ENCODE measurements at places on chromosomes 6 and 20. TPM values are rescaled to one million over a fixed set of nuclear protein-coding genes. Genes with fewer than 3 reads are reported as not detected.

- H3K4me3 ChIP-seq, result no peak overlapping the region
- H3K27ac ChIP-seq, result no peak overlapping the region
- H3K4me1 ChIP-seq, result no peaks in the 10 kb centered on the region
- no peak for DNase-seq
- no peaks in the 10 kb centered on the region for H3K36me3 ChIP-seq
- H3K27me3 ChIP-seq, result no peaks in the 10 kb centered on the region
Observed at GRCh38 chr6:88135578-88136114, 30.5 kb downstream of the CNR1 start.

- H3K27me3 ChIP-seq, result no peaks in the 10 kb centered on the region
- no peak overlapping the region for H3K27ac ChIP-seq
- no peaks in the 10 kb centered on the region for H3K36me3 ChIP-seq
- no peaks in the 10 kb centered on the region for H3K4me1 ChIP-seq
- no peak for DNase-seq
- H3K4me3 ChIP-seq, result no peak overlapping the region
Observed at GRCh38 chr6:12048609-12049008, 36.5 kb downstream of the HIVEP1 start.

- no peak for DNase-seq
- H3K36me3 ChIP-seq, result no peaks in the 10 kb centered on the region
- H3K27ac ChIP-seq, result no peak overlapping the region
- no peaks in the 10 kb centered on the region for H3K4me1 ChIP-seq
- H3K4me3 ChIP-seq, result no peak overlapping the region
Observed at GRCh38 chr6:151869787-151870186, 62.3 kb downstream of the ESR1 start.

The NRN1 gene
- 7.8 TPM for total RNA-seq

The EPPIN gene
- 4.2 TPM for total RNA-seq

DNA sequence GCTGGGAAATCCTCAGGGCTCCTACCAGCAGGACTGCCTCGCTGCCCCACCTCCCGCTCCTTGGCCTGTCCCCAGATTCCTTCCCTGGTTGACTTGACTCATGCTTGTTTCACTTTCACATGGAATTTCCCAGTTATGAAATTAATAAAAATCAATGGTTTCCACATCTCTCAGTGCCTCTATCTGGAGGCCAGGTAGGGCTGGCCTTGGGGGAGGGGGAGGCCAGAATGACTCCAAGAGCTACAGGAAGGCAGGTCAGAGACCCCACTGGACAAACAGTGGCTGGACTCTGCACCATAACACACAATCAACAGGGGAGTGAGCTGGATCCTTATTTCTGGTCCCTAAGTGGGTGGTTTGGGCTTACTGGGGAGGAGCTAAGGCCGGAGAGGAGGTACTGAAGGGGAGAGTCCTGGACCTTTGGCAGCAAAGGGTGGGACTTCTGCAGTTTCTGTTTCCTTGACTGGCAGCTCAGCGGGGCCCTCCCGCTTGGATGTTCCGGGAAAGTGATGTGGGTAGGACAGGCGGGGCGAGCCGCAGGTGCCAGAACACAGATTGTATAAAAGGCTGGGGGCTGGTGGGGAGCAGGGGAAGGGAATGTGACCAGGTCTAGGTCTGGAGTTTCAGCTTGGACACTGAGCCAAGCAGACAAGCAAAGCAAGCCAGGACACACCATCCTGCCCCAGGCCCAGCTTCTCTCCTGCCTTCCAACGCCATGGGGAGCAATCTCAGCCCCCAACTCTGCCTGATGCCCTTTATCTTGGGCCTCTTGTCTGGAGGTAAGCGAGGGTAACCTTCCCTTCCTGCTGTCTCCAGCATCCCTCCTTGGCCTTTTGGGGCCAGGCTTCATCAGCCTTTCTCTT, at the start of gene CFB:
CFB (plus strand) TSS at position 589 of the 863 bp plus-strand sequence; CDS start at position 716, 127 bp downstream.
- no peaks in the 10 kb centered on the region for H3K4me1 ChIP-seq
- H3K27ac ChIP-seq, result peak within 1 kb of the TSS; percentile 87
- DNase-seq, result peak; percentile 70
- H3K36me3 ChIP-seq, result no peaks in the 10 kb centered on the region
- no peaks in the 10 kb centered on the region for H3K27me3 ChIP-seq
- H3K4me3 ChIP-seq, result no peak within 1 kb of the TSS

DNA sequence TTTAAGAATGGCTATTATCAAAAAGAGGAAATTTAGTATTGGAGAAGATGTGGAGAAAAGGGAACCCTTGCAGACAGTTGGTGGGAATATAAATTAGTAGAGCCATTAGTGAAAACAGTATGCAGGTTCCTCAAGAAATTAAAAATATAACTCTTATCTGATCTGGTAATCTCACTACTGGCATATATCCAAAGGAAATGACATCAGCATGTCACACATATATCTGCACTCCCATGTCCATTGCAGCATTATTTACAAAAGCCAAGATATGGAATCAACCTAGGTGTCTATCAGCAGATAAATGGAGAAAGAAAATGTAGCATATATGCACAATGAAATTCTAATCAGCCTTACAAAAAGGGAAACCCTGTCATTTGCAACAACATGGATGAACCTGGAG, 2.6 kb downstream of the SIRPG start:
- no peak for DNase-seq
- no peaks in the 10 kb centered on the region for H3K4me1 ChIP-seq
- no peak overlapping the region for H3K27ac ChIP-seq

DNA sequence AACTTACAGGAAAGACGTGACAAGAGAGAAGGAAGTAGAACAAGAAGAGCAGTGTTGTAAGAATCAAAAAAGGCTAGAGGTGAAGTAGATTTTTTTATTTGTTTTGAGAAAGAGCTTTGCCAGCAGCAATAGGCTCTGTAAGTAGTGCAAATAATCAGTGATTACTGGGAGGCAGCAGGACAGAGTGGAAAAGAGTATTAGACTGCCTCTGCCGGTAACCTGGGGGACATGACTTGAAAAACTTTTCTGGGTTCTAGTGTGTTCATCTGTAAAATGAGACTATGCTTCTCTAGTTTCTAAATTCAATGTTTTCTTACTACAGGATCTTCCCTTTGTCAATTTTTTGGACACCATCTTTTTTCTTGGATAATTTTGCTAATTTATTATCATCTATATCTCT, 5.8 kb upstream of the IRAK1BP1 start:
- no peak overlapping the region for H3K27ac ChIP-seq
- H3K4me1 ChIP-seq, result no peaks in the 10 kb centered on the region
- DNase-seq, result no peak
- H3K27me3 ChIP-seq, result no peaks in the 10 kb centered on the region

DNA sequence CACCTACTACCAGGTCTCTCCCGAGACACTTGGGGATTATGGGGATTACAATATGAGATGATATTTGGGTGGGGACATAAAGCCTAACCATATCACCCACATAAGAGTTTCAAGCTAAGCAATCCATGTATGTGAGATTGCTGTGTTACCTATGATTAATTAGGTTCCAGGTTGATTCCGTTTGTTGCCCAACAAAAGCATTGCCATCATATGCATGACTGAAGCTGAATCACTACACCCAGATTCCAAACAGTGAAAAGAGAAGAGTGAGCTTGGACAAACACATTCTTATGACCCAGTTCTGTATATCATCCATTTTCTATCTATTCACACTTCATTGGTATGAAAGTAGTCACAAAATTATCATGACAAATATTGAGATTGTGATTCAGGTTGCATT, 952.5 kb upstream of the MAN1A1 start:
- H3K27me3 ChIP-seq, result no peaks in the 10 kb centered on the region
- H3K4me1 ChIP-seq, result no peaks in the 10 kb centered on the region
- no peak for DNase-seq
- no peaks in the 10 kb centered on the region for H3K36me3 ChIP-seq
- H3K27ac ChIP-seq, result no peak overlapping the region

GRCh38 chr6:57307850-57308249, 9.6 kb upstream of the PRIM2 start:
- no peak overlapping the region for H3K4me3 ChIP-seq
- no peak overlapping the region for H3K27ac ChIP-seq
- H3K36me3 ChIP-seq, result no peaks in the 10 kb centered on the region
- no peaks in the 10 kb centered on the region for H3K27me3 ChIP-seq
- DNase-seq, result no peak

- peak overlapping the region; percentile 86 for H3K27ac ChIP-seq
- no peak overlapping the region for H3K4me3 ChIP-seq
- no peak for DNase-seq
- H3K36me3 ChIP-seq, result no peaks in the 10 kb centered on the region
Observed at GRCh38 chr6:158686791-158687381, 37.0 kb downstream of the SYTL3 start.

The LY6G6D gene
- not detected for total RNA-seq

DNA sequence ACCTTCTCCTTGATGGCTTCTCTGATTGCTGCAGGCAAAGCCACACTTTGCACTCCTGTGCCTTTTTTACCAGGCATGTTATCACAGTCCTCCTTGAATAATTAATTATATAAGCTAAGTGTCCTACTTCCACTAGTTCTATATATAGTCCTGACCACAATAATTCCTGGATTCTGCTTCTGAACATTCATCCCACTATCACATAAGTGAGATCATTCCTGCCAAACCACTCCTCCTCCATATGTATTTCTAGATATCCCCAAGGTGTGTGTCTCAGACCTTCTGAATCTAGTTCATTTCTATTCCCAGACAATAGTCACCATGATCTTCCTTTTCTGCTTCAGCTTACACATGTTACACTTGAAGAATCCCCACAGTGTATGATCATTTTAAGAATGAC, 1237.5 kb upstream of the MAP3K7 start:
- no peak overlapping the region for H3K27ac ChIP-seq
- DNase-seq, result no peak
- no peaks in the 10 kb centered on the region for H3K27me3 ChIP-seq
- no peak overlapping the region for H3K4me3 ChIP-seq

The SKIC2 gene
- 37.4 TPM for total RNA-seq

DNA sequence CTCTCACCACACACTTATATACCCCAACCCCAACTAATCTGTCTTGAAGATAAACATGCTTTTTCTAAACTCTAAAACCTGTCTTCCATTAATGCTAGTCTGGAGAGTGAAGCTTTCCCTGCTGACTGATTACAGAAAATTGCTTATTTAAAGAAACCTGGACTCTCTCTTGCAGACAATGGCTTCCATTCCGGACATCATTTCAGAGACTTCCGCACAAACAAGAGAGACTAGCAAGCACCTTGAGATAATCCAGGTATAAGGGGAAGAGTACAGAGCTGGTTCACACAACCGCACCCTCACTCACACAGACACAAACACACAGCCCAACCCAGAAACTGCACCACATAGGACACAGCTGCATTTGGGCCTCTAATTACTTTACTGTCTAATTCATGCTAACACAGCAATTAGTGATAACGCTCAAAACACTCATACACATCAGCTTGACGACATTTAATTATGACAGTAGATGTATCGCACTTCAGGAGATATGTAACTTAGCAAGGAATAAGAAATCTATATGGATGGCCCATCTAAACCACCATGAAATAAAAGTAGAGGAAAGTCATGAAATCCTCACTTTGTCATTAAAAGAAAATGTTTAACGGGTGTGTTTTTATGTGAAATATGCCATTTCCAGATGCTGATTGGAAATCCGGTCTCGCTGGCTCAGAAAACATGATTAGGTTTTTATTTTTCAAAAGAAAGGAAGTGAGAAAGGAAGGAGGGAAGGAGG, 138.1 kb upstream of the JARID2 start:
- DNase-seq, result no peak
- H3K27me3 ChIP-seq, result no peaks in the 10 kb centered on the region
- H3K4me3 ChIP-seq, result no peak overlapping the region

The CRYBG1 gene
- total RNA-seq, result 14.4 TPM

DNA sequence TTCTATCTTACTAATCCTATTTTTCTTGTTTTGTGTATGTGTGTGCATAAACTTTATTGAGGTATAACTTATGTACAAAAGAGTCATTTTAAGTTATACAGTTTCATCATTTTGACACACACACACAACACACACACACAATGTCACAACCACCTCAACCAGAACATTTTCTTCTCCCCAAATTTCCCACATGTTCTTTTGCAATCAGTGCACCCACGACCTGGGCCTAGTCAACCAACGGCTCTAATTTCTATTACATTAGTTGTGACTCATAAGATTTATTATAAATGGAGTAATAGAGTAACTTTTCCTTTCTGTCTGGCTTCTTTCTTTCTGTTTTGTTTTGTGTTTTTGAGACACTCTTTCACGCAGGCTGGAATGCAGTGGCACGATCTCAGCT, 9.8 kb upstream of the POM121L2 start:
- H3K4me3 ChIP-seq, result no peak overlapping the region
- no peaks in the 10 kb centered on the region for H3K36me3 ChIP-seq
- H3K27ac ChIP-seq, result no peak overlapping the region

DNA sequence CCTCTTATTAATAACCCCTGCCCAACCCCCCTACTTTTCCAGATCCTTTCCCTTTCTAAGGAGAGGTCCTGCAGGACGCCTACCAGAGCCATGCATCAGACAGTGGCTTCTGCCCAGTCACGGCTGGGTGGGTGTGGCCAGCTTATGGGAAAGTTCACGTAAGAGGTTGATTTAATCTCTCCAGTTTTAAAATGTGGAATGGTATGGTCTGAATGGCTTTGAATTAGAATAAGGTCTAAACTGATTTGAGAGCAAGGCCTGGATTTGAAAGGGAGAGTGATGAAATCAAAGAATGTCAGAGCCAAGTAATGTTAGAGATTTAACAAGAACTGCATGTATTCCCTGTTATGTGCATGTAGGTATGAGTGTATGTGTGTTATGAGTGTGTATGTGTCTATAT, 275.7 kb downstream of the PAX1 start:
- H3K27ac ChIP-seq, result no peak overlapping the region
- H3K36me3 ChIP-seq, result no peaks in the 10 kb centered on the region
- H3K4me3 ChIP-seq, result no peak overlapping the region
- H3K4me1 ChIP-seq, result no peaks in the 10 kb centered on the region
- H3K27me3 ChIP-seq, result no peaks in the 10 kb centered on the region
- no peak for DNase-seq

DNA sequence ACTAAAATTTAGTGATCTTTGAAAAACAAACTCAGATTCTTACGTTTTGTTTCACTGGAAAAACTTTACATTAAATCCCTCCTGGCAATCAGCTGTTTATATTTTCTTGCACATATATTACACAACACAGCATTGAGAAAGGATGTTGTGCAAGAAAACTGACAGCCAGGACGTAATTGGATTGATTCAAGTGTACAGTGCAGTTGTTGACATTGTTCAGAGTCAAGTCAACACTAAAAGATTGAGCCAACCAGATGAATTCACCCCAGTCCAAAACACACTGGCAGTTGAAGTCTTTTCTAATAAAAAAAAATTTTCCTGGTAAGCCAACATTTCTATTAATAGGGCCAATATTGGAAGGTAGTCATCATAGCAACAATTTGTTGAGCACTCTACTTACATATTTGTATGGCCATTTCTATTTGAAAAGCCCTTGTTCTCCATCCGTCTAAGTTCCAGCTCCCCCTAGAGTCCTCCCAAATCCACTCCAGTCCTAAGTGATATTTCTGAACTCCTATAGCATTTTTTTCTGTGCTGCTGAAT, 20.9 kb upstream of the VNN1 start:
- no peaks in the 10 kb centered on the region for H3K27me3 ChIP-seq
- H3K27ac ChIP-seq, result no peak overlapping the region
- no peak overlapping the region for H3K4me3 ChIP-seq

The CDH26 gene
- 1.3 TPM for total RNA-seq

The CST3 gene
- 1,071 TPM for total RNA-seq

- H3K27ac ChIP-seq, result no peak overlapping the region
- no peaks in the 10 kb centered on the region for H3K27me3 ChIP-seq
- H3K36me3 ChIP-seq, result no peaks in the 10 kb centered on the region
- no peak for DNase-seq
Observed at GRCh38 chr20:44684047-44684967, 30.9 kb upstream of the CCN5 start.

- no peaks in the 10 kb centered on the region for H3K4me1 ChIP-seq
- no peaks in the 10 kb centered on the region for H3K36me3 ChIP-seq
- DNase-seq, result no peak
Observed at GRCh38 chr6:33976437-33977360, 169.2 kb downstream of the GRM4 start.

The CCN2 gene
- total RNA-seq, result 133 TPM

The COX4I2 gene
- 3.8 TPM for total RNA-seq
